ENCODE measurements at places on chromosomes 4 and X.

- no peaks in the 10 kb centered on the region for H3K4me1 ChIP-seq
- H3K36me3 ChIP-seq, result no peaks in the 10 kb centered on the region
- no peak for DNase-seq
- H3K27me3 ChIP-seq, result no peaks in the 10 kb centered on the region
These were observed 682.0 kb downstream of the KCTD8 start for GRCh38 chr4:43766648-43767047.

DNA sequence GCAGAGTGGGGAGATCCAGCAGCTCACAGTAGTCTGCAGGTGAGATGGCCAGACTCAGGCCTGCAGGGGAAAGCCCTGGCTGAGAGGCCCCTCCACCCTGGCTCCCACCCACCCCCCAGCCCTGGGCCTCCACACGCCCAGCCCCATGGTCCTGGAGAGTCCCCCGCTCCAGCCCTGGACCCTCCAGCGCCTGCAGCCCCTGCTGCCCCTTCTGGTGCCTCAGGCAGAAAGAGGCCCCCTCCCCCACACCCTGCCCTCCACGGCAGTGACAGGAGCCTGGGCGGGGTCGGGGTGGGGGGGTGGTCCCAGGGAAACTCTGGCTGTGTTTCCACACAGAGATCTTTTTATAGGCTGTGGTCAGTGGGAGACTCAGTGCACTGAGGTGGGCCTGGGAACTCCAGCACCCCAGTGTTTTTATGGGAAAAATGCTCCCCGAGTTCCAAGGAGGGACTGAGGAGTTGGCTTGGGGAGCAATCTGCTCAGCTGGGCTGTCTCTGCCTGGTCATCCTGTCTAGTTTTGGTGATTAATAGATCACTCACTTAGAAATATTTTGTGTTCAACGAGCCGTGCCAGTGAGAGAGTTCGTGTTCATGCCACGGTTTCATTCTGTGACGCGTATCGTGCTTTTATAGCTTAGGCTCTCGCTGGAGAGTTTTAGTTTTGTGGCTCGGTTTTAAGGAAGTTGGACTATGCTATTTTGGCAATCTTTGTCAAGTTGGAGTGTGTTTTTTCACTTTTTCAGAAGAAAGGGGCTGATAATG lies 53.1 kb upstream of the HGFAC start:
- H3K36me3 ChIP-seq, result no peaks in the 10 kb centered on the region
- H3K27me3 ChIP-seq, result no peaks in the 10 kb centered on the region
- peaks cover 18% of the 10 kb centered on the region for H3K4me1 ChIP-seq
- peak; percentile 94 for DNase-seq
- peak overlapping the region; percentile 69 for H3K4me3 ChIP-seq

DNA sequence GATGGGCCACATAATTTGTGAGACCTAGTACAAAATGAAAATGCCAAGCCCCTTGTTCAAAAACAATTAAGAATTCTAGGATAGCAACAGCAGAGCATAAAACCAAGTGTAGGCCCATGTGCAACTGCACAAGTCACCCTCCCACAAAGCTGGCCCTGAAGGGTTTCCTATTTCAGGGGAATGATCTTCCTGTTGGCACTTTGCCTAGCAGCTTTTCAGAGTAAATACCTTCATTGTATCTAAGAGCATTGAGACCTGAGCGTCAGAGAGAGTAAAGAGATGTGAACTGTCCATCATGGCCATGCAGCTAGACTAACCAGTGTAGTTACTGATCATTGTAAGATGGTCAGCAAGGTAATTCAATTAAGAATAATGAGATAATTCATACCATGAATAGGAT lies 113.6 kb downstream of the CNKSR2 start:
- DNase-seq, result no peak
- H3K36me3 ChIP-seq, result no peaks in the 10 kb centered on the region
- H3K4me1 ChIP-seq, result no peaks in the 10 kb centered on the region
- no peak overlapping the region for H3K4me3 ChIP-seq
- no peak overlapping the region for H3K27ac ChIP-seq

GRCh38 chrX:23890933-23891332 lies 16.8 kb downstream of the APOO start:
- H3K27me3 ChIP-seq, result no peaks in the 10 kb centered on the region
- no peaks in the 10 kb centered on the region for H3K36me3 ChIP-seq
- H3K4me3 ChIP-seq, result no peak overlapping the region
- DNase-seq, result peak; percentile 41
- H3K27ac ChIP-seq, result no peak overlapping the region

- no peak overlapping the region for H3K4me3 ChIP-seq
- no peak for DNase-seq
- H3K4me1 ChIP-seq, result peaks cover 27% of the 10 kb centered on the region
These were observed 217.1 kb downstream of the ZNF674 start for GRCh38 chrX:46328133-46328532.

GRCh38 chr4:33150525-33150910 lies 2430.3 kb downstream of the PCDH7 start:
- no peaks in the 10 kb centered on the region for H3K36me3 ChIP-seq
- H3K27ac ChIP-seq, result no peak overlapping the region
- H3K4me3 ChIP-seq, result no peak overlapping the region
- H3K27me3 ChIP-seq, result no peaks in the 10 kb centered on the region

DNA sequence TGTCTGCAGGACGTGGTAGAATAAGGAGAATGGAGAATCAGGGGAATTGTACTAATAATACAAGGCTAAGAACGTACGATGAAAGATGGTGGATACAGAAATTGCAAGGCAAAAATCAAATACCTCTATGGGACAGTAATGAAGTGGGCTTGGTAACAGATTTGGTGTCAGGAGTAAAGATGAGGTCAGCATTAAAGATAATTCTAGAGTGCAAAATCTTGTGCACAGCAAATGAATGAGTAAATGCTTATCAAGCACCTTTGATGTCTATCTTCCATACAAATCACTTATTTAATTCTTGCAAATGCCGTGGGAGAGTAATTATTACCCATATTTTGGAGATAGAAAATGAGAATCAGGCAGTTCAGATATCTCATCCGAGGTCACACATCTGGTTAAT lies 70.9 kb downstream of the DDX60 start:
- H3K36me3 ChIP-seq, result no peaks in the 10 kb centered on the region
- no peaks in the 10 kb centered on the region for H3K27me3 ChIP-seq
- no peaks in the 10 kb centered on the region for H3K4me1 ChIP-seq
- no peak for DNase-seq

GRCh38 chrX:1453951-1454785 lies 1.5 kb upstream of the ASMTL start:
- peak overlapping the region; percentile 47 for H3K4me3 ChIP-seq
- DNase-seq, result peak; percentile 83
- no peaks in the 10 kb centered on the region for H3K4me1 ChIP-seq

DNA sequence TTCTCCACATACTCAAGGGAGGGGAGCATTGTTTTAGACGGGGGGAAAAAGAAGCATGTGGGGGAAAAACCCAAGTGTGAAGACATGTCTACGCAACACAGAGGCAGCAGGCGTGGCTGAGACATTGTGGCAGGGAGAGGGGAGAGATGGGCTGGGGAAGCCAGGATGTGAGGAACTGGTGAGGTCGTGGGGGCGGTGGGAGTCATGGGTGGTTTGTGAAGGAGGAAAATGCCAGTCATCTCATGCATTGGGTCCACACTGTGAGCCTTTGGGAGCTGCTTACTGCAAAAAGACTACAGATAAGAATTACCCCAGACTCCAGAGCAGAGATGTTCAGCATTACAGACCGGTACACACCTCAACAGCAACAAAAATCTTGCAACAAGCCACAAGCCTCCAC lies 2.1 kb downstream of the JAKMIP1 start:
- H3K27ac ChIP-seq, result no peak overlapping the region
- no peaks in the 10 kb centered on the region for H3K36me3 ChIP-seq
- H3K4me3 ChIP-seq, result no peak overlapping the region
- peaks cover 14% of the 10 kb centered on the region for H3K27me3 ChIP-seq

GRCh38 chr4:55172694-55173287 lies 47.4 kb upstream of the KDR start:
- H3K27ac ChIP-seq, result no peak overlapping the region
- H3K27me3 ChIP-seq, result no peaks in the 10 kb centered on the region
- peak; percentile 13 for DNase-seq
- H3K4me1 ChIP-seq, result peaks cover 40% of the 10 kb centered on the region
- no peaks in the 10 kb centered on the region for H3K36me3 ChIP-seq
- no peak overlapping the region for H3K4me3 ChIP-seq
